ENCODE measurements at places on chromosomes 6 and 20.

DNA sequence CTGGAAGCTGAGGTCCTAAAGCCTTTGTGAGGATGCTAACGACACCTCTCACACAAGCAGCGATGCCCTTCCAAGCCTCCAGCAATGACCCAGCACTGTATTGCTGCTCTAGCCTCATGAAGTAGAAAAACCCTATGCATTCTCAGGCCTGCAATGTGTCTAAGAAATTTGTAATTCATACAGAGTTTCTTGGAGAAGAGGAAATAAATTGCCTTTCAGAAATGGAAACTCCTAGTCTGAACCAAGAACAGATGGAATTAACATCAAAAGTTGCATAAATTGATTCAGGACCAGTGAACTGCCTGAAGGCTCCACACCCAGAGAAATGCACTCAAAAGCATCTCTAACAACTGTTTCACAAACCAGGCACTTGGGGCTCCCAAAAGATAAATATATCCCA, 353.6 kb downstream of the ADGRB3 start:
- no peak for DNase-seq

GRCh38 chr6:17225767-17226630, 55.2 kb upstream of the RBM24 start:
- no peak for DNase-seq

DNA sequence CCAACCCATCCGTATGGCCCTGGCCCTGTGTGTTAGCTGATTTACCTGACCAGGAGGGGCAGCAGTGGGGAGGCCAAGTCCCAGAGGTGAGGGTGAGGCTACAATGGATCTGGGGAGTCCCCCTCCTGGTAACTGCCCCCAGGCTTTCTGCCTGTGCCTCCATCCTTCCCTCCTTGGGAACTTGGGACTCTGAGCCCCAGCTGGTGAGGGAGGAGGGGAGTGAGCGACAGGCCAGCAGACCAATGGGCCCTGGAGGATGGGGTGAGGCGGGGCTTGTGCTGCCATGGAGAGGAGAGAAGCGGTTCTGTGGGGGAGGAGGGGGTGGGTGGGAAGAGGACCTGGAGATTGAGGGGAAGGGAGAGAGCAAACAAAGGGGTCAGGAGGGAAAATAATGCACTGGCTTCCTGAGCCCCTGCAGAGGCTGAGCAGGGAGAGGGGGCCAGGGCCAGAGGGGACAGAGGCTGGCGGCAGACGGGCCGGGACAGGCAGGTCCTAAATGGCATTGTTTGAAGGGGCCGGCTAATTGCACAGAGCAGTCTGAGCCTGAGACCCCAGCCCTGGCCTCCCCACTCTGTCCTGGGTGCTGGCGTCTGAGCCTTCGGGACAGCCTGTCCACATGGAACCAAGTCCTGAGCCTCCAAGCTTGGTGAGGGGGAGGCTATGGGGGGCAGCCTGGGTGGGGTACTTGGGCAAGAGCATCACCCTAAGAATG, 17.5 kb downstream of the DNMT3B start:
- no peak for DNase-seq

- DNase-seq: no peak
Measured at GRCh38 chr20:9741996-9742395, 96.9 kb downstream of the PAK5 start.

- no peak for DNase-seq
Measured at GRCh38 chr6:17716221-17716620, 9.5 kb upstream of the NUP153 start.

DNA sequence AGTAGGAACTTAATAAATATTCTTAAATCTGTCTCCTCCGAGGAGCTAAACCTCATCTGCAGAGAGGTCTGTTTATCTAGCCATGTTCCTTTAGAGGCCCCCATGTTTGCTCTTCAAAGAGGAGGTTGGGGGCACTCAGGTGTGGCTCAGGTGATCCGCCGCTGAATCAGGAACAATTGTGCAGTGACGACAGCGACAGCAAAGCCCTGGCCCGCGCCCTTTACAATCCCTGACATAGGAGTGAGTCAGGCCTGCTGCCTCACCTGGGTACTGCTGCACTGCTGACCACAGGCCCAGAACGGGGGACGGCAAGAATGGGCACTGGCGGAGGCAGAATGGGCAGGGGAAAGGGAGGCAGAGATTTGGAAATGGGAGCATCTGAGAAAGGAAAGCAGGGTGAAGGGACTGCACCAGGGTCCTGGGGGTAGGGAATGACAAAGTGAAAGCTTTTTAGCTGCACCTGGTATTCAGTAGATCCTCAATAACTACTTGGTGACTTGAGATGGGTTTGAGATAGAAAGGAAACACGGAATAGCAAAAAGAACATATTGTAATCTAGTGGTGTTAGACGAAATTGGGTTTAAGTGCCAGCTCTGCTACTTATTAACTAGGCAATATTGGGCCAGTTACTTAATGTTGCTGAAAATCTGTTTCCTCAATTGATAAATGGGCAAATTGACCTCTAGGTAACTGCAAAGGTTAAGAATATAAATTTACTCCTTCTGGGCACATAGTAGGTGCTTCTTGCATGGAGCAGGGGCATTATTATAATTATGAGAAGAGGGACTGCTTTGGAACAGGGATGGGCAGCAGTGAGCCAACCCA, 5.4 kb upstream of the IER3 start:
- DNase-seq: no peak

- no peak for DNase-seq
Measured at GRCh38 chr6:156943166-156943565, 166.0 kb downstream of the ARID1B start.

DNA sequence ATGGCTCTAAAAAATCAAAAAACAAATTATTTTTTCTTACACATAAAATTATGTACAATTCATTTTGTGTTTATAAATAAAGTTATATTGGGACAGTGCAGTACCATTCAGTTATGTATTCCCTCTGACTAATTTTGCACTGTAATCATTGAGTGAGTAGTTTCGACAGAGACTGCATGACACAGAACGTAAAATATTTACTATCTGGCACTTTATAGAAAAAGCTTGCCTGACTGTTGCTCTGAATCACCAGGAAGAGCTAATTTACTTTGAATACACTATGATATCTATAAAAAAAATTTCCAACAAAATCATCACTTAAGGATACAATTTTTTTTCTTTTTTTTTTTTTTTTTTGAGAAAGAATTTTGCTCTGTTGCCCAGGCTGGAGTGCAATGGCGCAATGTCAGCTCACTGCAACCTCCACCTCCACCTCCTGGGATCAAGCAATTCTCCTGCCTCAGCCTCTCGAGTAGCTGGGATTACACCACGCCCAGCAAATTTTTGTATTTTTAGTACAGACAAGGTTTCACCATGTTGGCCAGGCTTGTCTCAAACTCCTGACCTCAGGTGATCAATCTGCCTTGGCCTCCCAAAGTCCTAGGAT, 11.0 kb upstream of the KHDC1L start:
- DNase-seq: no peak

DNA sequence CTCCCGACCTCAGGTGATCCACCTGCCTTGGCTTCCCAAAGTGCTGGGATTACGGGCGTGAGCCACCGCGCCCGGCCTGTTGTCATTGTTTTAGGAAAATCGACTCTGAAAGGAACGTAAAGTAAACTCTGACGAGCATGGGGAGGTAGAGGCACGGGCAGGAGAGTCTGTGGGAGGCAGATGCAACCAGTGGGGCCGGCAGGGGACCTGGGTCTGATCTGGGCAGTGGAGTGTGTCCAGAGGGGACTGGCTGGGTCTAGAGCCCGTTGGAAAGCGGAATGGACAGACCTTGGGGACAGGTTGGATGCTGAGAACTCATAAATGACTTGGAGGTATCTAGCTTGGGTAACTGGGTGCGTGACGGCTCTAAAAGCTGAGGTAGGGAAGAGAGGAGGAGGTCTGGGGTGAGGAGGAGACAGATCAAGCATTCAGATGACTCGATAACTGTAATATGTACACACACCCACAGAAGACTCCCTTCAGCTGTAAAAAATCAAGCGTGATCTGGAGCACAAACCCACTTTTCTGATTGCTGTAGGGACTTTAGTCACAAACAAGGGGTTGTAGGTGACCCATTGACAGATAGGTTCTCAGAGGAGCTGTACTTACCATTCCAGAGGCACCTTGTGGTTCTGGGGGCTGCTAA, 22.4 kb downstream of the MANBAL start:
- DNase-seq: no peak

DNA sequence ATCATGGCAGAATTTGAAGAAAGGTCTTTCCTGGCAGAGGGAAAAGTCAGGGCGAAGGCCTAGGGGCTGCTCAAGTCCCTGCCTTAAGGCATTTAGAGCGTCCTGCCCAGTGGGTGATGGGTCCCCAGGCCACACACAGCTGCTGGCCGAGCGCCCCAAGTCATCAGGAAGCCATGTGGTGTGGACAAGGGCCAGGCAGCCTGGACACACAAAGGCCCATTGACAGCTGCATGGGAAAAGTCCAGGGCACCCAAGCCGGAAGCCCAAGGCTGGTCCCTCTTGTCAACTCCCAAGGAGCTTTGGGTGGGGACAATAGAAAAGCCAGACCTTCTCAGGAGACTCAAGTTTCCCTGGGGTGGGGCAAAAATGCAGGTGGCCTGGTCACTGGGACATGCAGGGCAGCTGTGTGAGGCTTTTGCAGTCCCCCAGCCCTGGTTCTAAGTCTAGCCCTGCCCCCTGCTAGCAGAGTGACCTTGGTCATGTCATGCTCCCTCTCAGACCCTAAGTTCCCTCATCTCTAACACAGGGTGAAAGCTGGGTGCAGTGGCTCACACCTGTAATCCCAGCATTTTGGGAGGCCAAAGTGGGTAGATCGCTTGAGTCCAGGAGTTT, 44.3 kb upstream of the PTGIS start:
- no peak for DNase-seq

- no peak for DNase-seq
Measured at GRCh38 chr6:124888581-124889371, 73.5 kb upstream of the RNF217 start.

- no peak for DNase-seq
Measured at GRCh38 chr20:63807654-63808053, 23.4 kb downstream of the ZBTB46 start.

DNA sequence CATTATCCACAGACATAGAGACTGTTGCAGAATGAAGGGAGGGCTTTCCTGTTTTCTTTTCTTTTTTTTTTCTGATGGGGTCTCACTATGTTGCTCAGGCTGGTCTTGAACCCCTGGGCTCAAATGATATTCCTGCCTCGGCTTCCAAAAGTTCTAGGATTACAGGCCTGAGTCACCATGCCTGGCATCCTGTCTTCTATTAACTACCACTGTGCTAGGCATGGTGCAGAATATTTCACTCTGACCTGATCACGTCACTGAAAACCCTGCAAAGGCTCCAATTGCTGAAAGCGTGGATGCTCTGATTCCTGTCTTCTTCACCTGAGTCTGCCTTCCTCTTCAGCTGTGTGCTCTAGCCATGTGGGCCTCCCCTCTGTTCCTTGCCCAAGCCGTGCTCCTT, 8.5 kb upstream of the DNMT3B start:
- DNase-seq: no peak

DNA sequence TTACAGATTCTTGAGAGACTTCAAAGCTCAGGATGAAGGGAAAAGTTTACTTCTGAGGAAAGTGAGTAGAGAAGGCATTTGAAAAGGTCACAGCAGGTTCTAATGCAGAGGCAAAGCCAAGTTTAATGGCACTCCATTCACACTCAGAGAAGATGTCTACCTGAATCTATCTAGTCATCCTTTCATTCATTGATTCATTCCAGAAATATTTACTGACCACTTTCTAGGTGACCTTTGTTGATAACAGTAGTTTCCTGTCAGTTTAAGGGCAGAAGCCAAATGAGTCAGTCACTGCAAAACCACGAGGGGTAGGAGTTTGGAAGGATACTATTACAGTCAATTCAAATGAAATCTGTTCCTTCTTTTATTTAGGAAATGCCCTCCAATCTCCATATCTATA, 30.8 kb downstream of the FBXO5 start:
- DNase-seq: no peak

DNA sequence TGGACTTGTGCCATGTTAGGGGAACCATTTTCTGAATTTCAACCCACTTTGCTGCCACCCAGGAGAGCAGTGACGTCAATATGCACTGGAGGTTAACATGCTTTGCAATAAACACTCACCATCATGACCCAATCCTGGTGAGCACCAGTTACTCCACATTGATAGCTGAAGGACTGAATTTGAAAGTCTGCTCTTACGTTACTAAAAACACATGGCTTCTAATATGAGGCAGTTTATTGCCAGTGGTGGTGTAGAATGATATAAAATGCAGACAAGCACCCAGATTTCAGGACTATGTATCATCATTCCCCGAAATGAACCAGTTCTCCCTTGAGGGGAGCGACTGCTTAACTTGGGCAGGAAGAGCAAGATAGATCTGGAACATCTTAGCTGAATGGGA, 23.8 kb downstream of the RFPL4B start:
- no peak for DNase-seq

DNA sequence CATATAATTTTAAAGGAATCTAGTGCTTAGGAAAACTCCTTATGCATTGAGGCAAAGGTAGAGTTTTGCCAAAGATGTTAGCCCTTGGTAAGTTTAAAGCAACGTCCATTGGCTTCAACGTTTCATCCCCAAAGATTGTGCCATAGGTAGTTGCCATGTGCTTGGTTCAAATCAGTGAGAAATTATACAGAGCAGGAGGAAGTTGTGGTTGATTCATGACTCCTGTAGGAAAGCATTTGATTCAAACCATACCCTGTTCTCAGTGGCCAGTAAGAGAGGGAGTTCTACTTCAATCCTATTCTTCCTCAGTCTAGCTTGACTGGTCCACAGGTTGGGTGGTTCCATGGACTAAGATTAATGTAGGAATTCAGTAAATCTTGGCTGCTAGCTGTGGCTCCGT, 535.6 kb downstream of the QKI start:
- DNase-seq: no peak

DNA sequence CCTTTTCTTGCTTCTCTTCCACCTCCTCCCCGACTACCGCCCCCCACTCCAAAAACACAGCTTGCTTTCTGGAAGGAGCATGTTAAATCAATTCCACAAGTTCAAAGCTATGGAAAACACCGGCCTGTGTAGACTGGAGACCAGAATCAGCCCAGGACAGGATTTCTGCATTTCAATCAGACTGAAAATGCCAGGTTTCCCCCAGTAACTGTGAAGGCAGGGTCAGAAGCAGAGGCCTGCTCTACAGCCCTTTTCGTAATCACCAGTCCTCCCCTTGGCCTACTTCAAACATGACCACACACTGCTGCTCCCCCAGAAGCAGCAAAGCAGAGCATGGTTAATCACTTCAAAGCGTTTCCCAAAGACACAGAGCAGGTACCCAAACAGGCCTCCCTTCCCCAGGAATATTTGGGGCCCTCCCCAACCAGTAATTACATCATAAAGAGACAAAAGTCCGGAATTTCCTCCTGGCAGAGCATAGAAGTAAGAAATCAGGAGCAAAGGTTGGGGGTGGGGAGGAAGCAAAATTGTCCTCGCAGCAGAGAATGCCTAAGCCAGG, 38.4 kb downstream of the ZMYND8 start:
- no peak for DNase-seq

GRCh38 chr6:255041-255750, 37.1 kb upstream of the DUSP22 start:
- no peak for DNase-seq

DNA sequence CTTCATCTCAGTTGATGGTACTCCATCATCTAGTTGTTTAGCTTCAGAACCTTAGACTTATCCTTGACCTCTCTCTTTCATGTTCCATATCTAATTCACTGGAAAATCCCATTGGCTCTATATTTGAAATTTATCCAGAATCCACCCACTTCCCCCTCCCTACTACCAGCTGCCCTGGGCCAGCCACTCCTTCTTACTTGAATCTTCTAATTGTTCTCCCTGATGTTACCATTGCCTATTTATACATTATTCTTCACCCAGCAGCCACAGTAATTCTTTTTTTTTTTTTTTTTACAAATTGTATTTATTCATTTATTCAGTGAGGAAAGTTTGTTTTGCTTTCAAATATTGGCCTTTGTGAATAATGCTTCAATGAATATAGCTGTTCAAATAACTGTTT, 8.2 kb downstream of the SEC23B start:
- no peak for DNase-seq

- DNase-seq: no peak
Measured at GRCh38 chr6:129672881-129673631, 36.9 kb downstream of the ARHGAP18 start.
